ENCODE measurements at places on chromosomes 5 and 9.

- DNase-seq: no peak
Observed at GRCh38 chr5:25009063-25009462, 364.3 kb upstream of the CDH10 start.

GRCh38 chr9:79637177-79637925 is 65.6 kb downstream of the TLE4 start:
- DNase-seq: no peak

DNA sequence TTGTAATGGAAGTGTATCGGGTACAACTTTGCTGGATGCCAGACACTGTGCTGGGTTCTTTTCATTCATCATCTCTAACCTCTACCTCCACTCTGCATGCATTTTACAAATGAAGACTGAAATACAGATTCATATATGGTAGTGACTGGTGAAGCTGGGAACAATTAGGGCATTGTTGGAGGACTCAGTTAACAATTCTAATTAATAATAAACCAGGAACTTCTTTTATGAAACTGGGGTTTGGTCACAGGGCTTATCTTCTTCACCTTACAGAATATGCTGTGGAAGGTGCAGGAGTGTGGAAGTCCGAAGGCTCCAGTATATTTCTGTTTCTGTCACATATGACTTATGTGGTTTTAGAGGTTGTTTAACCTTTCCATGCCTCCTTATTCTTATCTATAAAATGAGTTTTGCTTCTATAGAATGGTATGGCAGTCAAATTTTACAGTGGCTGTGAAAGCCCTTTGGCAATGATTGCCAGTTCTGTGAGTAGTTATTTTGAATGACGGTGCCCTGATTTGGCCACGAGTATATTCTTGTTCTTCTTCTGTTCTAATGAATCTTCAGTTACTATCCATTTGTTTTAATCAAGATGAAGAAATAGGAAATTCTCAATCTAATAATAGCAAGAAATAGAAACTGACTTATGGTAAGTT is 284.7 kb downstream of the GABRB2 start:
- DNase-seq: no peak

GRCh38 chr9:117734082-117734481 is 29.9 kb downstream of the TLR4 start:
- DNase-seq: no peak

DNA sequence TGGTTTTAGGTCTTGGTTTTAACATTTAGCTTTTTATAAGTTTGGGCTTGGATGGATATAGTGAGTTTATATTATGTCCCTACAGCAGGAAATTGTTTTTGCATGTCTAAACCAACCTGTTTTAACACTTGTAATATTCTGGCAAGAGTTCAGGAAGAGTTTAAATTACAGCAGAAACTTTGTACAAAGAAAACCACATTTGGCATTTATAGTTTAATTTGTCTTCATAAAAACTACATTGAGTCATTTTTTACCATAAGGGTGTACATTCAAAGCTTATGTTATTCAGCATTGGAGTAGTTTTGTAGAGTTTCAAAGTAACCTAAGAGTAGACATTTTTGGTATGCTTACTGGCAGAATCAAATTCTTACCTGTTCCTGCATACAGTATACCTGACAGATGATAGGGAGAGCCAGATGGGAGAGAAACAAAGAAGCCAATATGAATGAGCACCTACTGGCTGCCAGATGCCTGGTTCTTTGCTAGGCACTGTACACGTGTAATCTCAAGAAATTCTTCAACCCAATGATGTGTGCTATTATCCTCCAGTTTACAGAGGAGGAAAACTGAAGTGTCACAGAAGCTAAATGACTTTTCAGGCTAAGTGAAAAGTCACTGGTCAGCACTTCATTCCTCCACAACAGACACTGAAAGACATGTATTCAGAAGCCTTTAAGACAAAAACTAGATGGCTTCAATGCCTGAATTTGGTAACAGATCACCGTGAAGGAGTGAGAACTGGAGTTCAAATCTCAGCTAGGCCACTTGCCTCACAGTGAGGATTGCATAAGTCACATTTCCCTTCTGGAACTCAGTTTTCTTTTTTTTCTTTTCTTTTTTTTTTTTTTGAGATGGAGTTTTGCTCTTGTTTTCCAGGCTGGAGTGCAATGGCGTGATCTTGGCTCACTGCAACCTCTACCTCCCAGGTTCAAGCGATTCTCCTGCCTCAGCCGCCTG is 25.9 kb upstream of the ECM2 start:
- DNase-seq: no peak

- DNase-seq: no peak
Observed at GRCh38 chr5:114358329-114358728, 3.5 kb upstream of the KCNN2 start.

- DNase-seq: no peak
Observed at GRCh38 chr5:87361536-87362213, 51.1 kb downstream of the CCNH start.

GRCh38 chr9:109794361-109795012 is 14.5 kb downstream of the PALM2AKAP2 start:
- DNase-seq: no peak

DNA sequence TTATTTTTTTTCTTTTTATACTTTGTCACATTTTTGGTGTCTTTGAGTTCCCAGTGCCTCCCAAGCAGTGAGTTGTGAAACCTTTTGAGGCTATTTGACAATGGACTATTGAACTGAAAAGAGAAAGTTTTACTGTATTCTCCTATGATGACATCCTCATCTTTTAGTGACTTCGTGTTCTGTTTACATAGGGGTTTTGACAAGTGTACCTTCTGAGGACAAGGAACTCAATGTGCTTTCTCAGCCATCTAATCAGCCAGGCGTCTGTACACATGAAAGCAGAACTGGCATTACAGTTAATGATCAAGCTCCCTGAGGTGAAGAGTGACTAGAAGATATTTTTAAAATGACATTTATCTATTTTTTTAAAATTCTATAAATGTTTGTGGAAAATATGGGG is 175.5 kb downstream of the ANXA1 start:
- DNase-seq: no peak

Data from activated CD4-positive, alpha-beta T cell treated with anti-CD3 and anti-CD28 coated beads for 48 hours (primary cell).